ENCODE measurements at places on chromosomes 6 and 20. TPM values are rescaled to one million over a fixed set of nuclear protein-coding genes. Genes with fewer than 3 reads are reported as not detected.

- H3K27ac ChIP-seq = no peak overlapping the region
- no peaks in the 10 kb centered on the region for H3K27me3 ChIP-seq
Observed at GRCh38 chr20:40583205-40583604, 105.8 kb downstream of the MAFB start.

DNA sequence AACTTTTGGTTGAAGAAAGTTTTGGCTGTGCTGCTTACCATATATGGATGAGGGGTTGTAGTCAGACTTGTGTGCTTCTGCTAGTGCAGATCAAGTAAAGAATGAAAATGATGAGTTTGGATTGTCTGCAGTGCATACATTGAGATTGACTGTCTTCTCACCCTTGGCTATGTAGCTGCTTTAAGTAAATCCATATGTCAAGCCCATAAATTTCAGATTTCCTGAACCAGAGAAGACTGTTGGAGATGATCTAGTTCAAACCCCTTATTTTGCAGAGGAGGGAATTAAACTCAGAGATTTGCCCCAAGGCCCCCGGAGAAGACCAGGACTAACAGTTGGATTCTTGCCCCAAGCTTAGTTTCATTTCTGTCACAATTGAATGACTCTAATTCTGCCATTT is 67.2 kb downstream of the PKIB start:
- H3K4me3 ChIP-seq = no peak overlapping the region
- no peak overlapping the region for H3K27ac ChIP-seq
- H3K36me3 ChIP-seq = no peaks in the 10 kb centered on the region
- DNase-seq = no peak

- no peak for DNase-seq
- H3K4me3 ChIP-seq = no peak overlapping the region
- H3K27me3 ChIP-seq = no peaks in the 10 kb centered on the region
- no peak overlapping the region for H3K27ac ChIP-seq
- H3K4me1 ChIP-seq = peaks cover 50% of the 10 kb centered on the region
Observed at GRCh38 chr6:139156102-139156501, 21.2 kb downstream of the HECA start.

- DNase-seq = peak; percentile 47
- H3K27ac ChIP-seq = peak within 1 kb of the TSS; percentile 13
- H3K27me3 ChIP-seq = no peaks in the 10 kb centered on the region
- H3K4me1 ChIP-seq = peaks cover 3% of the 10 kb centered on the region
- no peak within 1 kb of the TSS for H3K4me3 ChIP-seq
- H3K36me3 ChIP-seq = no peaks in the 10 kb centered on the region
Observed at GRCh38 chr6:24935366-24936152, at the start of gene RIPOR2. TSS of gene RIPOR2 (minus strand) at chr6:24935960. CDS start at chr6:24935898, 62 bp downstream.

GRCh38 chr6:22133357-22133756 is 163.5 kb downstream of the PRL start:
- H3K36me3 ChIP-seq = no peaks in the 10 kb centered on the region
- H3K4me1 ChIP-seq = no peaks in the 10 kb centered on the region
- DNase-seq = no peak
- no peaks in the 10 kb centered on the region for H3K27me3 ChIP-seq
- H3K27ac ChIP-seq = no peak overlapping the region

DNA sequence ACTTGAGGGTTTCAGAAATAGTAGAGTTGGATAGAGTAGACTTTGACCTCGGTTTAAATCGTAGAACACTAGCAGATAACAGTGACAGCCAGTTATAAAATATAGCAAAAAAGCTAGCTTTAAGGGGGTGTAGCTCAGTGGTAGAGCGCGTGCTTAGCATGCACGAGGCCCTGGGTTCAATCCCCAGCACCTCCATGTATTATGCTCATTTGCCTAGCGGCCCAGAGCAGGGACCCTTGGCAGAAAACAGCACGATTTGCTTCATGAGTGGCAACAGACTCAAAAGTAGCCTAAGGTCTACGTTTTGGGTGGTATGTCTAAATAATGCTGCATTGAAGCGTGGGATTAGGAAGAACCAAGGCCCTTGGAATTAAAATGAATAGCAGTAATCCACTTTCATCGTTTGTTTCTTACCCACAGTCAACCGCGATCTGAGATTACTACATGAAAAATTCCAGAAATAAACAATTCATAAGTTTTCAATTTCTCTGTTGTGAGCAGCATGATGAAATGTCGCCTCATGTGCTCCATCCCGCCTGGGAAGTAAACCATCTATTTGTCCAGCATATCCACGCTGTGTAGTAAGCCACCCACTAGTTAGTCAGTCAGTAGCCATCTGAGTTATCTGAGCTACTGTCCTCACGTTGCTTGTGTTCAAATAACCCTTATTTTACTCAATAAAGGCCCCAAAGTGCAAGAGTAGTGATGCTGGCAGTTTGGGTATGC is 184.9 kb downstream of the GPX5 start:
- no peaks in the 10 kb centered on the region for H3K36me3 ChIP-seq
- no peaks in the 10 kb centered on the region for H3K4me1 ChIP-seq
- peaks cover 46% of the 10 kb centered on the region for H3K27me3 ChIP-seq
- no peak overlapping the region for H3K27ac ChIP-seq

DNA sequence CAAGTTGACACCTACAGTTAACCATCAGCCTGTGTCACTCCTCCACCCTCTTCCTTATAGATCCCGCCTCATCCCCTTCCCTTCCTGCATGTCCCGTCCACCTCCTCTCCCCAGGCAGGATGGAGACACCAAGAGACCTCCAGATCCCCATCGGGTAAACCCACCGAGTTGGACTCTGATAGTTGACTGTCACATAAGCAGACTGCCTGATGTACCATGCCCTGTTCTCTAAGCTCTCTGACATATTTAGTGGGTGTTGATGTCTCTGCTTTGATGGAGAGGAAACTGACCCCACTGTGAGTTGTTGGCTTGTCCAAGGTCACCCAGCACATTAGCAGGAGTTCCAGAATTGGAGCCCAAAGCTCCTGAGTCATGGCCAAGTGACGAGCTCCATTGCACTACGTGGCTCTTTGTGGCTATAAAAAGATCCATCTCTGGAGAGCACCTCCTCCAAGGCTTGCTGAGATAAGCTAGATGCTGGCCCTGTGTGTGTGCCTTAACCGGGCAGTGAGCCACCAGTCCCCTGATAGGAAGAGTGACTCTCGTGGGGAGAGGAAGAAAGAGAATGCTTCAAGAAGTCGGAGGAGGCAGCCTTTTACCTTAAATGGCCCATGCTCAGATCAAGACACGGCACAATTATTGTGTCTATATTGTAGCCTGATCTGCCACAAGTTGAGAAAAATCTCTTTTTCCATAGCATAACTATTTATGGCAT is 236.0 kb upstream of the ECI2 start:
- H3K36me3 ChIP-seq = no peaks in the 10 kb centered on the region
- DNase-seq = no peak
- H3K27me3 ChIP-seq = no peaks in the 10 kb centered on the region
- no peaks in the 10 kb centered on the region for H3K4me1 ChIP-seq
- no peak overlapping the region for H3K4me3 ChIP-seq

GRCh38 chr6:27847706-27848105 is 64.5 kb downstream of the OR2B2 start:
- no peak overlapping the region for H3K4me3 ChIP-seq
- no peak for DNase-seq
- no peaks in the 10 kb centered on the region for H3K27me3 ChIP-seq
- no peaks in the 10 kb centered on the region for H3K36me3 ChIP-seq

The NCOA6 gene
- 81.8 TPM for total RNA-seq
